Inflammatory macrophage (primary cell): ENCODE measurements at places on chromosomes 13 and 19.

DNA sequence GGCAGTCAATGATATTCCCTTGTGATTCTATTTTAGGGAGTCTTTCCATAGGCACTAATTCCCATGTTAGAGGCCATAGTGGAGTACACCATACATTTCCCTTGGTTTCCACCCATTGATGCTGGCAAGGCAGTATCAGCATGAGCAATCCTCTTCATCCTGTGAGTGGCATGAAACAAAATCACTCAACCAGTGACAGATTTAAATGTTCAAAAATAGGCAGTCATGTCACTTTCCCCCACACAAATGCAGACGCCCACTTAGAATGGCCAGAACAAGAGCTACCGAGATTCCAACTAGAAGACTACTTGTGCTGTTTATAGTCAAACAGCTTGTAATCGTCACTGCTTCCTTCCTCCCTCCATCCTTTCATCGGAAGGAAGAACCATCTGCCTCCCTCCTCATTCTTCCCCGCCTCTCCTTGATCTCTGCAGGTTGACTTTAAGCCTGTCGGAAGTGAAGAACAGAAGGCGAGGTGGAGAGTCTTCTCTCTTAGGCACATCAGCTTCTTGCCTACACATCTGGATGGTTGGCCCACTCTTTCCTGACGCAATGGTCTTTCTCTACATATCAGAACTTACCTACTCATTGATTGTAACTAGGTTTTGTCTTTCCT, 22.6 kb downstream of the RASL11A start:
- no peak for DNase-seq

DNA sequence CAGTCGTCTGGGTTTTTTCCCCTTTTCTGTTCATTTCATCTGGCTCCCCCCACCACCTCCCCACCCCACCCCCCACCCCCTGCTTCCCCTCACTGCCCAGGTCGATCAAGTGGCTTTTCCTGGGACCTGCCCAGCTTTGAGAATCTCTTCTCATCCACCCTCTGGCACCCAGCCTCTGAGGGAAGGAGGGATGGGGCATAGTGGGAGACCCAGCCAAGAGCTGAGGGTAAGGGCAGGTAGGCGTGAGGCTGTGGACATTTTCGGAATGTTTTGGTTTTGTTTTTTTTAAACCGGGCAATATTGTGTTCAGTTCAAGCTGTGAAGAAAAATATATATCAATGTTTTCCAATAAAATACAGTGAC, 9.3 kb downstream of the CALM3 start:
- DNase-seq: no peak

DNA sequence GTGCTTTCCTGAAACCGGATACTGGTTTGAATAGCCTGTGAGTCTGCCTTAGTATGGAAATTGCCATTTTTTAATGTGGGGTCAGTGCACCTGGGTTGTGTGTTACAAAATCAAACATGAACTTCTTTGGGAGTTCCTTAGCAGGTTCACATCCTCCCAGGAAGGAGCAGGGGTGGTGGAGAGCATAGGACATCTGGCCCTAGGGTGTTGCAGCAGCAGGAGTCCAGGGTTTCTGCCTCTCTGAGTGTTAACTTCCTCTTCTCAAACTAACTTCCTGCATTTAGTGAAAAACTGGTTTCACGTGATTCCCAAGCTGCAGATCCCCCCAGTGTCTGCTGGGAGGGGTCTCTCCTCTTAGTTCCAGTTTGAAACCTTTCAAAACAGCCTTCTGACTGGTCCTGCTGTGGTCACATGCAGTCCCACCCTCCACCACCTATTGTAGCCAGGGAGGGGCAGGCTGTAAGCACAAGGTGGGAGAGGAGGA, 7.2 kb downstream of the RNASEH2B start:
- peak; percentile 82 for DNase-seq

- peak; percentile 24 for DNase-seq
Measured at GRCh38 chr19:49326165-49326704, 1.2 kb upstream of the SLC6A16 start.

DNA sequence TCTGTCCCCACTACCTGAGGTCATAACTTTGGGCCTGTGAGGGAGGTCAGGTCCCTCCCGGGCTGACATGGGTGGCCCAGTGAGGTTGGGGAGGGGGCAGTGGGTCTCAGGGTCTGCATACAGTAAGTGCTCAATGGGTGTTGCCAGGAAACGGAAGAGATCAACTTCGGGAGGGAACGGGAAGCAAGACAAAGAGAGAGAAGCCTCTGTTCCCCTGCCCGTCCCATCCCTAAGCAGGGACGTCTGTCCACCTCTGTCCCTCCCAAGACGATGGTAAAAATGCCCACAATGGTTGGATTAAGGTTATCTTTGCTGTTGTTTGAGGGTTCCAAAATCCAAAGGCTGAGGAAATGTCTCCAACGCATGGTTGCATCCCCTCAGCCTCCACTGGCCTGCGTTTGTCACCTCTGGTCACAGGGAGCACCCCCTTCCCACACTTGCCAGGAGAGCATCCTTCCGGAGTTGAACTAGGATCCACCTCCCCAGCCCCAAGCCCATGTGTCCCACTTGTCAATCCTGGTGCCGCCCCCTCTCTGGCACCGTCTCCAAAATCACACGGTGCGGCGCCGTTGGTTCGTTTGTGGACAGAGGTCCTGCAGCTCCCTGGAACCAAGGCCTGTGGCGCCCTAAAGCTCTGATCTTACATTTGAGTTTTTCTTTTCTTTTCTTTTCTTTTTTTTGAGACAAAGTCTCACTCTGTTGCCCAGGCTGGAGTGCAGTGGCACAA, 774 bp upstream of the HOMER3 start:
- DNase-seq: no peak

GRCh38 chr13:32622827-32623226, 36.6 kb downstream of the PDS5B start:
- DNase-seq: no peak

DNA sequence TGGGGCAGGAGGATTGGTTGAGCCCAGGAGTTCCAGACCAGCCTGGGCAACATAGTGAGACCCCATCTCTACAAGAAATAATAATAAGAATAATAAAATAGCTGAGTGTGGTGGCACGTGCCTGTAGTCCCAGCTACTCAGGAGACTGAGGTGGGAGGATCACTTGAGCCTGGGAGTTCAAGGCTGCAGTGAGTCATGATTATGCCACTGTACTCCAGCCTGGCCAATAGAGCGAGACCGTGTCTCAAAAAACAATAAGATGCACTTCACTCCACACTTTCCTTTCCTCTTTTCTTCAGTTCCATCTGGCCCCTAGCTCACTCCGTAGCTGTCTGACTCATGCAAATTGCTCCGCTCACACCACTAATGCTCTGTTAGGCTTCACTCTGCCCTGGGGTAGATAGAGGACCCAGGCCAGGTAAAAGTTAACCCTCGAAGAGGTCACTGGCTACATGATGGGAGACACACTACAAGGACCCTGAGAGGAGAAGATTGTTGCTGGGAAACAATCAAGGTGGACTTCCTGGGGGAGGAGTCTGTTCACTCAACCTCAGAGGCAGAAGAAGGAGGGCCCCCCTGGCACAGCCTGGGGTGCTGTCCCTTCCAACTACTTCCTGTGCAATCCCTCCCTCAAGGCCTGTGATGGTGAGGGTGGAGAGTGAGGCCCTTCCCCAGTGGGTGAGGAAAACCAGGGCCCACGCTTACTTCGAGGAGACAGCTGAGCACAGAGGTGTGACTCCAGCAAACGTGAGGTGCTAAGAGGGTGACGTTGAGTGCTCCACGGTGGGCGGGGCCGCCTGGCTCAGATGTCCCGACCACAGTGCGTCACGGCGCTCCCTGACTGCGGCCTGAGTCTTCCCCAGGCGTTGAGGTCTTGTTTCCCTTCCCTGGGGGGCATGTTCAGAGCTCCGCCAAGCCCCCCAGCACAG, 8.8 kb upstream of the TNFSF9 start:
- DNase-seq: peak; percentile 76
